IPS-NIHi11 (cell line): ENCODE measurements at places on chromosomes 7 and 10.

DNA sequence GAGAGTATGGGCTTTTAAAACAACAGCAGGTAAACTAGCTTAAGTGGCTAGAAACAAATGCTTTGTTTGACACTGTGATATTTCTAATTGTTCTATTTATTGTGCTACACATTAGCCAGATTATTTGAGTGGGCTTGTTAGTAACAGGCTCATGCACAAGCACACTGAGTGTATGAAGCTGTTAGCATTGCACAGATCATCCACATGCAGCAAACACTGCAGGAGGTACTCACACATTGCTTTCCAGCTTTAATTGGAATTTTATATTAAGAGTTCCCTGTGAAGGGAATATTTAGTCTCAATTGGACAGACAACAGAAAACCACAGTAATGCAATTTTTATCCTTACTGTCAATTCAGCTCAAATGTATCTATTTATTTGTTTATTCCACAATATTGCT lies 92.9 kb upstream of the ZNF804B start:
- no peak for DNase-seq

- peak; percentile 6 for DNase-seq
Measured at GRCh38 chr7:111018960-111019736, 71.8 kb upstream of the LRRN3 start.

- DNase-seq, result no peak
Measured at GRCh38 chr7:156005202-156005691, 193.0 kb upstream of the SHH start.

DNA sequence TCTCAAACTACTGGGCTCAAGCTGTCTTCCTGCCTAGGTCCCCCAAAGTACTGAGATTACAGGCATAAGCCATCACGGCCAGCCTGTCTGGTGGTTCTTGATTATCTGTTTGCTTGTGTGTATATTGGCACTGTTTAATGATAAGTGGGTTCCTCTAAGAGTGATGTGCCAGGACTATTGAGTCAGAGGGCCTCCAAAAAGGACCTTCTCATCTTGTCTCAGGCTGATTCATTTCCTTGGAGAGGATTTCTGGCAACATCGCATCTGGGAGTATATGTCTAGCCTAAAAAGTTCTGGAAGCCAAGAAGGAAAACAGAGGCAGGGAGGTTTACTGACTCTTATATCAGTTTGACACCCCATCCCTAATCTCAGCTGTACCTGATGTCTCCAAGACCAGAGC lies 27.1 kb upstream of the AKAP9 start:
- no peak for DNase-seq

DNA sequence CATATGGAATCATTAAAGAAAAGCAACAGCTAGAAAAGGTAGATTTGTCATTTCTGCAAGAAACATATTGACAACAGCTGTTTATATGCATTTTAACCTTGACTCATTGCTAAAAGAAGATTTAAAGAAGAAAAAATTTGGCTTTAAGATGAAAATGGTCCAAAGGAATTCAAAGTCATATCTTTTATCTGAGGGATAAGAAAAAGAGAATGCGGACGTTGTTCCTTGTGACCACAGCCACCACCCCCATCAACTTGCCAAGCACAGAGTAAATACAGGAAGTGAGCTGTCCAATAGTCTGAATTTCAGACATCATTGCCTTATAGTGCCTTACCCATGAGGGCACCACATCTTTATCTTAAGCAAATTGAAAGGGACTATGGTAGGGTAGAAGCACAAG lies 7.3 kb upstream of the CRPPA start:
- no peak for DNase-seq

GRCh38 chr10:14460447-14460846 lies 129.7 kb upstream of the FRMD4A start:
- DNase-seq, result no peak

GRCh38 chr10:5198386-5198785 lies 1.7 kb downstream of the AKR1C4 start:
- DNase-seq, result no peak

DNA sequence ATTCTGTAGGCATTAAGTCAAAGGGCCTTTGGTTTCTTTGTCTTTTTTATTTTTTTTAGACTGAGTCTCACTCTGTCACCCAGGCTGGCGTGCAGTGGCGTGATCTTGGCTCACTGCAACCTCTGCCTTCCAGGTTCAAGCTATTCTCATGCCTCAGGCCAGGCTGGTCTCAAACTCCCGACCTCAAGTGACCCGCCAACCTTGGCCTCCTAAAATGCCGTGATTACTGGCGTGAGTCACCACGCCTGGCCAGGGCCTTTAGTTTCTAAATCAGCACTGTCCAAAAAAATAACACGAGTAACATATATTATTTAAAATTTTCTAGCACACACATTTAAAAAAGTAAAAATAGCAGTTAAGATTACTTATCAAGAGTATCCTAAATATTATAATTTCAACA lies 11.1 kb upstream of the ACSL5 start:
- DNase-seq, result no peak

- no peak for DNase-seq
Measured at GRCh38 chr7:150564006-150564405, 3.2 kb upstream of the GIMAP4 start.

- DNase-seq, result no peak
Measured at GRCh38 chr7:31705377-31705776, 18.4 kb downstream of the PPP1R17 start.

GRCh38 chr7:45089341-45089891 lies 647 bp upstream of the NACAD start:
- DNase-seq, result peak; percentile 98

DNA sequence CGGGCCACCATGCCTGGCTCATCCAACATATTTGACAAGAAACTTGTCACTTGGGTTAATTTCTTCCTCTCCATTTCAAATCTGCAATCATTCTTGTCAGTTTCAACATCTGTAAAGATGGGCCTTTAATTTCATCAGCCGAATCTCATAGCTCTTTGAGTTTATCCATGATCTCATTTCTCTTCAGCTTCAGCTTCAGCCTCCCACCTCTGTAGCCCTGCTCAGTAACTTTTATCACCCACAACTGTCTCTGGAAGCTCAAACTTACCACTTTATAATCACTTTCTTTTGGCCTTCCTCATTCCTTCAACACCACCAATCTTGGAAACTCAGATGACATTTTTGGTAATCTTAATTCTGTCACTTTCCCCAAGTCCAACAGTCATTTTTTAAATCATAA lies 83.2 kb downstream of the CPED1 start:
- no peak for DNase-seq

DNA sequence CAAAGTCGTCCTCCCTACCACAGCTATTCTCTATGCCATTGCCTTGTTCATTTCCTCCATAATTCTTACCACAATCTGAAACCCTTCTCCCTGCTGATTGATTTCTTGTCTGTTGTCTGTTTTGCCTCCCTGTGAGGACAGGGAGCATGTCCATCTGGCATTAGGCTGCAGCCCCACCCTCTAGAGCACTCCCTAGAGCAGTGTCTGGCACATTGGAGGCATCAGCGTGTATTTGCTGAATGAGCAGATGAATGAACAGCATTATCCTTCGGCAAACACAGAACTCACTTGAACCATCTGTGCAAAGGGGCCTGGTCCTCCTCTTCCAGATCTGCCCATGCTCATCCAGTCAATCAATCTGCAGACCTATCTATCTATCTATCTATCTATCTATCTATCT lies 5.1 kb upstream of the DMBT1 start:
- DNase-seq, result no peak

DNA sequence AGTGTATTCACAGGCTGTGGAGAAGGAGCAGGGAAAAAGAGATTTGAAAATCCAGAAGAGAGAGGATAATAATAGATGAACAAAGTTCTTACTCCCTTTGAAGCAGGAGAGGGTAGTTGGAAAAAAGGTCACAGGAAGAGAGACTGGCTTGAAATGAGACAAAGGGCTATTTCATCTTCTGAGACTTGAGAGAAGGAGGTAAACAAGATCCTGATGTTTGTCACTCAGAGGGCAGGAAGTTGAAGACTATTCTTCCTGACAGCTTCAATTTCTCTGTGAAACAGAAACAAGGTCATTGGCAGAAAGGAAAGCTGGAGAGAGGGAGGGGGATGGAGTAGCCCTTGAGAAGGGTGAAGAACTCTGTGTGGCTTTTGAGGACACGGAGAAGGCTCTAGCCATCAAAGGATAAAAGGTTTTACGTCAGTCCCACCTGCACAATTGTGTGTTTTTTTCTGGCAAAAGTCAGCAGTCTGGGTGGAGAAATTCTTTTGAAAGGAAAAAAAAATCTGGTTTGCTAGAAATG lies 216.1 kb upstream of the STEAP4 start:
- no peak for DNase-seq

DNA sequence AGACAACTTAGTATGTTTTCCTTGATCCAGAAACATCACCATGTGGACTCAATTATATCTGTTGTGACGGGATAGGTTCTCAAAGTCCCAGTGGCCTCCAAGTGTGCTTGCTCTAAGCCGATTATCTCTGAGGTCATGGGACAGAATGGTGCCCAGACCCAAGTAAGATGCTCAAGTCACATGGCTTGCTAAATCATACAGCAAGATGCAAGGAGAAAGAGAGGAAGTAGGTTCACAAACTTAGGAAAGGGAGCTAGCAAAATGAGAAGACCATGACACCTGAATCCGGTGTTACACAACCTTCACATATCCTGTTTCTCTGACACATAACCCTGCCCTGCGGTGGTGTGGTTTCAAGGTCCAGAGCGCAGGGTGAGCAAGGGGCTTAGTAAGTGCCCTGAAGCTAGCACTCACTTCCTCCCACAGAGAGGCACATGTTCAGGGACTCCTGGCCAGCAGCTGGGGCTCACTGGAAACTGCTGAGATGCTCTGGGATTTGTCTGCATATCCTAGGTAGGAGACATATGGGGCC lies 590.9 kb upstream of the ANKRD30A start:
- no peak for DNase-seq

DNA sequence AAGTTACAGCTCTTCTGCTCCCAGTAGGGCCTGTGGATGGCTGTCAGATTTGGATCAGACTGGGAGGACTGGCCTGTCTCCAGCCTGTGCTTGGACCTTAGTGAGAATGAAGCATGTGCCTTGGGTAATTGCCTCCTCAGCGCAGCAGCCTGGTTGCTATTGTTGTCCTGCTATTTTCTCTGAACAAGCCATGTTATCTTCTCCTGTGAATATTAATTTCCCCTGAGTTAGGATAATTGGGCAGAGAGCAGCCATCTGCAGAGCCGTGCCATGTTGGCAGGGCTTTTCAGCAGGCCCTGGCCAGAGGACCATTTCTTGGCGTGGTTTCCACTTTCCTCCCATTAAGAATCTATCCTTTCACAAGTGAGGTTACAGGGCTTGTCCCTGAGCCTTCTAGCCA lies 497.3 kb downstream of the SORCS3 start:
- no peak for DNase-seq

DNA sequence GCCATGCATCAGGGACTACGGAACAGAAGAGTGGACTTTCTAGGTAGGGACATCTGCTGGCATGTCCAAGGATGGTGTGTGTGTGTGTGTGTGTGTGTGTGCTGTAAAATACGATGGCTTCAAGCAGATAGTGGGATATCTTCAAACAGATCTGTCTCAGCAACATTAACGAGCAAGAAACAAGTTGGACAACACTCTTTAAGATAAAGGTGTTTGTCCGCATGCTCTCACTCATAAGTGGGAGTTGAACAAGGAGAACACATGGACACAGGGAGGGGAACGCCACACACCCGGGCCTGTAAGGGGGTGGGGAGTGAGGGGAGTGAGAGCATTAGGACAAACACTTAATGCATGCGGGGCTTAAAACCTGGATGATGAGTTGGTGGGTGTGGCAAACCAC lies 89.8 kb upstream of the AKR1E2 start:
- DNase-seq, result no peak

GRCh38 chr10:120456626-120457430 lies at the start of gene PLPP4:
TSS of gene PLPP4 (plus strand) at chr10:120457227. CDS start at chr10:120457306, 79 bp downstream.
- peak; percentile 86 for DNase-seq

DNA sequence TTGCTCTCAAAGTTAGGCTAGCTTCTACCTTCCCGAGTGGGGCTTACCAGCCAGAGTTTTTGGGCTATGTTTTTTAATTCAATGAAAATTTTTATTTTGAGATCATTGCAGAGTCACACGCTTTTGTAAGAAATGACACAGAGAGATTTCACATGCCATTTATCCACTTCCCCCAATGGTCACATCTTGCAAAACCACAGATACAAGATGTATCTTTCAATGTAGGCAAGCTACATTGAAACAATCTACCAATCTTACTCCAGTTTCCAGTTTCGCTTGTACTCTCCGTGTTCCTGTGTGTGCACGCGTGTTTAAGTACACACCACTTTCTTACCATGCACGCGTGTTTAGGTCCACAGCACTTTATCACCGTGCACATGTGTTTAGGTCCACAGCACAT lies 89.4 kb upstream of the LEP start:
- no peak for DNase-seq

DNA sequence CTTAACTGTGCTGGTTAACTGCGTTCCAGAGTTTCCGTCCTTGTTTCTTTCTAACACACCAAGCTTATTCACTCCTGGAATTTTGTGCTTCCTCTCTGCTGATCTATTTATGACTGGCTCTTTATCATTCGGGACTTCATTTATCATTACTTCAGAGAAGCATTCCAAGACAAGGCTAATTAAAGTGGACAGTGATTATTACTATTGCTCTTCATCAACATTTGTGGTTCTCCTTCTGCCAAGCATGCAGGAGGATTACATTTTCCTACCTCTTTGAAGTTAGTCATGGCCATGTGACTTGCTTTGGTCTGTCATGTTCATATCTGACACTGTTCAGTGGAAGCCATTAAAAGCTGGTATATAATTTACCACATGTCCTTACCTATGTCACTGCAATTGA lies 172.4 kb upstream of the AGR3 start:
- DNase-seq, result no peak

DNA sequence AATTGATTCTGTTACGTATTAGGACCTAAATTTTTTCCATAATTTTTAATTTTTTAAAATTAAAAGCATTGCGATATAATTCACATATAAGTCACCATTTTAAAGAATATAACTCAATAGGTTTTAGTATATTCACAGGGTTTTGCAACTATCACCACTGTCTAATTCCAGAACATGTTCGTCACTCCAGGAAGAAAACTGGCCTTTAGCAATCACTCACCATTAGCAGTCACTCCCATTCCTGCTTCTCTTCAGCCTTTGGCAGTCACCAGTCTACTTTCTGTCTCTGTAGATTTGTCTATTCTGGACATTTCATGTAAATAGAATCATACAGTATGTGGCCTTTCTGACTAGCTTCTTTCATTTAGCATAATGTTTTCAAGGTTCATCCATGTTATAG lies 176.5 kb downstream of the EXOC4 start:
- no peak for DNase-seq

GRCh38 chr10:10844251-10844650 lies 173.4 kb upstream of the CELF2 start:
- DNase-seq, result no peak

- no peak for DNase-seq
Measured at GRCh38 chr10:77493851-77494261, 143.8 kb downstream of the KCNMA1 start.
